ENCODE measurements at places on chromosomes 6 and 20. TPM values are rescaled to one million over a fixed set of nuclear protein-coding genes. Genes with fewer than 3 reads are reported as not detected.

DNA sequence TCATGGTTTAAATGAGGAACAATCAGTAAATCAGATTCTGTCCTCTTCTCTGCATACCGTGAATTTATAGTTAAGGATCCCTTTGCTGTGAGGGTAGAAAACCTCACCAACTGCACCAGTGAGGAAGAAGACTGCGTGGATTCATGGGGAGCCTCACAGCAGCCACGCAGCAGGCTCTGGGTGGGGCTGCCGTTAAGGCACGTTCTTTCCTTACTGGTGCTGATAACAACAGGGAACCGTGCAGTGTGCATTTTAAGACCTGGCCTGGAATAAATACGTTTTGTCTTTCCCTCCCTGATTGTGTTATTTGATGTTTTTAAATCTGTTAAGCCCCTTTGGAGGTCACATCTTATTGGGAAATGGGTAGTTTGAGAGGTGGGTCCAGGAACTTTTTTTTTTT lies 17.6 kb upstream of the MYLK2 start:
- DNase-seq = no peak

DNA sequence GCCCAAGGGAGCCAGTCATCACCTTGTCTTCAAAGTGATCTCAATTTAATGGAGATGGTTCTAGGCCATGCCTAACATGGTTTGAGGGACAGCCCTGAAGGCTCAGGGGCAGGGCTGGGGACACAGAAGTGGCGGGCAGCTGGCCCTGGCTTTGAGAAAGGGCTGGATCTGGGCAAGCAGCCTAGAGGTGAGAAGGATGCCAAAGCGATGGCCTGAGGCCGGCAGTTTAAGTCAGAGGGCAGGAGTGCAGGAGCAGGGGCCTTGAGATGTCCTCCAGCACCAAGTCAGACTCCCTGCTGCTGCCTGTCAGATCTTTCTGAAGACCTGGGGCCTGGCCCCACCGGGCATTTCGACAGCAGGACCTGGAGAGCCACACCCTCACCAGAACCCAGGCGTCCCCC lies 28.4 kb upstream of the APMAP start:
- no peak for DNase-seq

DNA sequence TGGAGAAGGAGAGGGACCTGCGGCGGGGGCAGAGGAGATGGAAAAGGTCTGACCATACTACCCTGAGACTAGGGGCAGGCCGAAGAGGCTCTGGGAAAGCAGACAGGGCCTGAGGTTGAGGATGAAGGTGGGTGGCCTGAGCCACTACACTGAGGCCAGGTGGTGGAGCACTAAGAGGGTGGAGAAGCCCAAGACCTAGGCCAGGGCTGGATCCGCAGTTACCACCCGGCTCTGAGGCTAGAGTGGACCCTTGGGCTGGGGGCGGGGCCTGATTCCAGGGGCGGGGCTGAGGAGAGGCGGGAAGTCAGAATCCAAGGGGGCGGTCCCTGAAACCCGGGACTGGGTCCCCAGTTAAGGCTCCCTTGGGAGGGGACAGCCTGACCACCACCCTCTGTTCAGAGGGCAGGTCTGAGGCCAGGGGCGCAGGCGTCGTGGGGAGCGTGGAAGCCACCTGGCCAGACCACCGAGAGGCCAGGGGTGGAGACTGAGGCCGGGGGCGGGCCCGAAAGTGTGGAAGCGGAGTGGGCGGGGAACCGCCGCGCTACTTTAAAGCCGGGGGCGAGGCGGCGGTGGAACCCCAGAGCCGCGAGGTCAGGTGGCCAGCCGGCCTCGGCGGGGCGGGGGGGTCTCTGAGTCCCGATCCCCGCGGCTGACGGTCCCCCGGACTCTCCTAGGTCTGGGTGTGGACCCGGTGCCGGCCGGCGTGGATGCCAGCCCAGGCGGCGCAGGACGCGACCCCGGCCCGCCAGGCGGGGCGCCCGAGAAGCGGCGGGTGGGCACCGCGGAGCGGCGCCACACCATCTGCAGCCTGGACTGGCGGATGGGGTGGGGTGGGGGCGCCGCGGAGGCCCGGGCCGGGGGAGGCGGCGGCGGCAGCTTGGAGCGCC lies 8.3 kb downstream of the CCM2L start:
- DNase-seq = peak; percentile 87

DNA sequence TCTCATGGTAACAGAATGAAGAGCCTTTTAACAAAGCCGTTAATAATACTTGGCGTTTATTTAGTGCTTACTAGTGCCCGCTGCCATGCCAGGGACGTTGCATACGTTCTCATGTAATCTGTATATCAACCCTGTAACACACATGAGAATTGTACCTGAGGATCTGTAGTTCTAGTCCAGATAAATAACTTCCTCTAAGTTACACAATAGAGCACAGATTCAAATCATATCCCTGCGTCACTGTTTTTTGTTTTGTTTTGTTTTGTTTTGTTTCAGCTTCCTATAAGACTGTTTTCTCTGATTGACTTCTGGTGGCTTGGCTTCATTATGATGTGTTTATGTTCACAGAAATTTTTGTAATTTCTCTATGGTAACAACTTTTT lies 553 bp downstream of the ZSCAN16 start:
- DNase-seq = no peak

Gene EPHA7
- total RNA-seq = 22.7 TPM

- DNase-seq = no peak
Observed at GRCh38 chr6:13334953-13335352, 6.6 kb upstream of the TBC1D7 start.

Gene RPL10A
- total RNA-seq = 1,788 TPM

Gene VPS16
- total RNA-seq = 31.8 TPM

DNA sequence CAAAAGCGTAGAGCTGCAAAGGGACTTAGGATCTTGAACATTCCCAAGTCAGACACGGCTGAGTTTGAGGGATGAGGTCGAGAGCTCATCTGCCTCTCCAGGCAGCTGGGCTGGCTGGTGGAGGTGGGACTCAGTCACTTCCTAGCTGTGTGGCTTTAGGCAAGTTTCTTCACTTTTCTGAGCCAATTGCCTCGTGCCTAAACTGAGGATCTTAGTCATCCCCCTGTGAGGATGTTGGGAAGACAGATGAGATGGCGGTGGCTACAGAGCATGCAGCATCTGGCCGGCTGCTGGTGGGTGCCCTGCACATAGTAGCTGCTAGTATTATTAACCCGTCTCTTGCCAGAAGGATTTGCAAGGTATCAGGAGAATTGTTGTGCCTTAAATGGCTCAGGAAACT lies 27.5 kb downstream of the TFAP2C start:
- DNase-seq = no peak

Gene PAK1IP1
- 16.4 TPM for total RNA-seq

DNA sequence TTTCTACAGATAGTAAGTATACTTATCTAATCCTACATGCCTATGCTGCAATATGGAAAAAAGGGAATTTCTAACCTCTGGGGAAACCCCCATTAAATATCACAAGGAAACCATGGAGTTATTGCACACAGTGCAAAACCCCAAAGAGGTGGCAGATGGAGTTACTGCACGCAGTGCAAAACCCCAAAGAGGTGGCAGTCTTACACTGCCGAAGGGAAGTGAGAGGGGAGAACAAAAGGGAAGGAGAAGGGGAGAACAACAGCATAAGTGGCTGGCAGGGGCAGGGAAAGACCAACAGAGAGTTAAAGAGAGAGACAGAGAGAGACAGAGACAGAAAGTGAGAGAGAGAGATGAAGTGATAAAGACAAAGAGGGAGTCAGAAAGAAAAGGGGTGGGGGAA lies 43.8 kb upstream of the EIF2S2 start:
- no peak for DNase-seq

DNA sequence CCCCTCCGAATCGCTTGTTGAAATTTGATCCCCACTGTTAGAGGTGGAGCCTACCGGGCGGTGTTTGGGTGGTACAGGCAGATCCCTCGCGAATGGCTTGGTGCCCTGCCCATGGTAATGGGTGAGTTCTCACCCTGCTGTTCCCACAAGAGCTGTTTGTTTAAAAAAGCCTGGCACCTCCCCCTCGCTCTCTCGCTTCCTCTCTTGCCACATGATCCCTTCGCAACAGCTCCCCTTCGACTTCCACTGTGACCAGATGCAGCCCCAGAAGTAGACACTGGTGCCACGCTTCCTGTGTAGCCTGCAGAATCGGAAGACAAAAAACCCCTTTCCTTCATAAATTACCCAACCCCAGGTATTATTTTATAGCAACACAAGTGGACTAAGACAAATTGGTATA lies 292.2 kb upstream of the QKI start:
- no peak for DNase-seq

DNA sequence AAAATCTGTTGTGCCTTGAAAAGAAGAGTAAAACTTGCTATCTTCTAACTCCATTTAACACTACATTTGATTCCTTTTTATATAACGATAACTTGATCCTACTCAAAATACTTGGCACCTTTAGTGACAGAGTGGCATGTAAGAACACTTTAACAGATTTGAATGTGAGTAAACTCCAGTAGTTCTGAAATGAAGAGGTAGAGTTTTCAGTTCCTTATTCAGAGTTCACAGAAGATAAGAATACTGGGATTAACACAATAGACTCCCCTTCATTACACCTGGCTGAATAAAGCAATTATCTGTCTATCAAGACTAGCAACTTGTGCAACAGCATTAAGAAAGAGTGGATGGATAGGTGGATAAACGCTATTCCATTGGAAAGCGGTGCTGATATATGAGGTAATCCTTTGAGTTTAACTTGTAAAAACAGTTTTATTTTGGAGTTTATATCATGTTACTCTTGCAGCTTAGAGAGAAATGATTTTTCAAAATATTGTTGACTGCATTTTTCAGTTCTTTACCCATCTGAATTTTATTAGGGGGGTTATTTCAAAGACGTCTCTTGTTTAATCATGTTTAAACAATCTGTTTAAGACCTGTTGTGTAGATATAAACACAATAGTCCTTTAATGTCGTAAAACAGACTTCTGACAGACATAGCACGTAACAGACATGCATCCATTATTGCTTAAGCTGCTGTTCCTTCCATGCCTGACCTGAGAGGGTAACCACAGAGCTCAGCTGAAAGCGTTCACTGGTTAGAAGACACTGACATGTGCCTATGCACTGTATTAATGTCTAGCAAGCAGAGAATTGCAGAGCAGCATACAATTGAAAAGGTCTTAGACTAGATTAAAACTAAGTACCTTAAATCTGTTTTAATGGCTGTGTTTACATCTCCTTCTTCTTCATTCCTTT lies 102.4 kb upstream of the SUPT3H start:
- DNase-seq = no peak

DNA sequence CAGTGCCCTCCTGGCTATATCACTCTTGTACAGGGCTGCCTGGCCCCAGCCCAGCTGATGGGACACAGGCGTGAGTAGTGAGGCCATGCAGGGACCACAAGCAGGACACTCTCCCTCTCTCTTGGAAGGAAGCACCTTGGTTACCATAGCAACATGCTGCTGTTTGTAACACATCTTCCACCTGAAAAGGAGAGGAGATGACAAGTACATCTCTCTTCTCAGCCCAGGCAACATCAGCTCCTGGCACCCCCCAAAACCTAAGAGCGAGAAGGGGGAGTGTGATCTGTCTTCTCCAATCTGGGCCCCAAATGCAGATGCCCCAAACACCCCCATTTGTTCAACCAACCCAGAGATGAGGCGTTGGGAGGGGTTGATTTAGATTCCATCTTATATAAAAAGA lies 49.9 kb downstream of the KCNB1 start:
- DNase-seq = no peak

DNA sequence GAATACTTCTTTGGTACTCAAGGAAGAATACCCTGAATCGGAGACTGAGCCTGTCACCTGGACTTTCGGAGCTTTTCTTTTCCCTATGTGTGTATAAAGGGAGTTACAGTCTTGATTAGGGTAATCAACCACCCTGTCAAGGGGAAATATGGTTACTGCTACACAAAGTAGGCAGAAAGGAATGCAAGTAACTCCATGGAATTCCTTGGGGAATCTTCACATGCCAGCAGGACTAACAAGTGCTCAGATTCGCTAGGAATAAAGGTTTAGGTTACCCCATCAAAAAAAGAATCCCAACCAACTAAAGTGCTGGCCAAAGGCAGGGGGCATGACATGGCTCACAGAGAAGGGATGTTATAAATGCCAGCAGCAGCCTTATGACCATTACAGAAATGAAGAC lies 10.4 kb downstream of the KCNS1 start:
- DNase-seq = no peak

- DNase-seq = no peak
Observed at GRCh38 chr20:46190478-46191167, 72.5 kb downstream of the CD40 start.

Gene TRIM31
- total RNA-seq = 1.8 TPM

DNA sequence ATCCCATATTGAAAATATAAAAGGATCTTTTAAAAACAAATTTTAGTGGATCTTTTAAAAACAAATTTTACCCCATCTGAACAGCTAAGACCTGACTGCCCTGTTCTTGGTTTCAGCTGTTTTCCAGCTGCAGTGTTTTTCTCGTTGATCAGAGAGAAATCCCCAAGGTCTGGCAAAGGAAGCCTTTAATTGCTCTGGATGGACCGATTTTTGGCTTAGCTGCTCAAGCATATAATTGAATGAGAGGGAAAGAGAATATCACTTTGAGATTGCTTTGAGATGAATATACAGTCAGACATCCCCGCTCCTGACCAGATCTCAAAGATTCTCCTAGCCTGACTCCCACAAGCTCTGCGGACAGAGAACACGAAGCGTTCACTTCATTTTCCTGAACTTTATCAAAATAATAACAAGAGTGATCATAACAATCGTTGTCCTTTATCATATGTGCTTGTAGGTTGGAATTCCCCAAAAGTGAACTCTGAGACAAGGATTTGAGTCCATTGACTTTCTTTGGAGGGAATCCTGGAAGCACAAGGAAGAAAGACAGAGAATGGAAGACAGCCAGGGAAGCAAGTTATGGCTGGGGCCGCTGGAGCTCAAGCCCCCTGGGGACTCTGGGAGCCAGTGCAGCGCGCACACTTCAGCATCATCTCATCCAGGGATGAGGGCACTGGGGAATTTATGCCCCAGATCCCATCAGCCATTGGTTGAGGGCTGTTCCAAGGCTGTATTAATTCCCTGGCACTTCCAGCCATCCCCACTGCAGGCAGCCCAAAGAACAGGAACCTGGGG lies 101.3 kb downstream of the SNX5 start:
- DNase-seq = no peak

- DNase-seq = no peak
Observed at GRCh38 chr6:35017411-35018181, 123.5 kb downstream of the TCP11 start.

Gene MSH5
- 46.7 TPM for total RNA-seq

Gene DEFB124
- not detected for total RNA-seq

Gene ADRM1
- total RNA-seq = 67.2 TPM

DNA sequence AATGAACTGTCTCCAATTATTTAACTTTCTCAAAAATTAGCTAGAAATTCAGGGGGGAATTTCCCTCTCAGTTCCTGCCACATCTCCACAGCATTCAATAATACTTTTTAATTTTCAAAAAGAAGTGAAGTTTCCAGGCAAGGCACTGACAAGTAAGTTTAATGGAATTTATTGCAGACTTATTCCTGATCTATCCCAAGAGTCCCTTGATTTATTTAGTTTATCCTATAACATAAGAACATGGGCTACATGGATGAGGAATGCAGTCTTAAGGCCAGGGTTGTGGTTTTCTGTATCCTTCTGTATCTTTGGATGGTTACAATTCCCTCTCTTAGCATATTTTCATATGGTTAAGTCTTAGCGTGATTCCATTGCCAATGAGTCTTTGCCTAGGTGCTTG lies 126.5 kb downstream of the TSHZ2 start:
- no peak for DNase-seq

GRCh38 chr6:120173250-120173649 lies 823.7 kb upstream of the MAN1A1 start:
- DNase-seq = no peak

Gene CLVS2
- total RNA-seq = 0.62 TPM
